ENCODE measurements at places on chromosomes 6 and 20. TPM values are rescaled to one million over a fixed set of nuclear protein-coding genes. Genes with fewer than 3 reads are reported as not detected.

- H3K27me3 ChIP-seq, result peaks cover 11% of the 10 kb centered on the region
- peak; percentile 29 for DNase-seq
- no peaks in the 10 kb centered on the region for H3K36me3 ChIP-seq
- no peak overlapping the region for H3K27ac ChIP-seq
- no peak overlapping the region for H3K4me3 ChIP-seq
- peaks cover 17% of the 10 kb centered on the region for H3K4me1 ChIP-seq
These were observed 52.4 kb upstream of the IPCEF1 start for GRCh38 chr6:154408891-154409500.

GRCh38 chr6:129754750-129755149 is 44.8 kb upstream of the ARHGAP18 start:
- no peak for DNase-seq
- peaks cover 22% of the 10 kb centered on the region for H3K4me1 ChIP-seq
- H3K36me3 ChIP-seq, result no peaks in the 10 kb centered on the region
- no peaks in the 10 kb centered on the region for H3K27me3 ChIP-seq
- H3K4me3 ChIP-seq, result no peak overlapping the region

- no peak for DNase-seq
- H3K36me3 ChIP-seq, result no peaks in the 10 kb centered on the region
- peaks cover 12% of the 10 kb centered on the region for H3K27me3 ChIP-seq
- H3K4me3 ChIP-seq, result no peak overlapping the region
These were observed 36.8 kb downstream of the SASH1 start for GRCh38 chr6:148379481-148379880.

GRCh38 chr6:119533603-119534279 is 184.2 kb upstream of the MAN1A1 start:
- H3K27me3 ChIP-seq, result peaks cover 8% of the 10 kb centered on the region
- H3K27ac ChIP-seq, result no peak overlapping the region
- peaks cover 12% of the 10 kb centered on the region for H3K4me1 ChIP-seq
- no peak overlapping the region for H3K4me3 ChIP-seq
- peak; percentile 6 for DNase-seq
- no peaks in the 10 kb centered on the region for H3K36me3 ChIP-seq

- DNase-seq, result no peak
- peaks cover 19% of the 10 kb centered on the region for H3K27me3 ChIP-seq
- H3K4me3 ChIP-seq, result no peak overlapping the region
- peaks cover 47% of the 10 kb centered on the region for H3K4me1 ChIP-seq
- H3K36me3 ChIP-seq, result peaks cover 36% of the 10 kb centered on the region
- no peak overlapping the region for H3K27ac ChIP-seq
These were observed 29.7 kb downstream of the SLC12A5 start for GRCh38 chr20:46058599-46059281.

- no peak overlapping the region for H3K4me3 ChIP-seq
- no peaks in the 10 kb centered on the region for H3K4me1 ChIP-seq
- peaks cover 2% of the 10 kb centered on the region for H3K27me3 ChIP-seq
- DNase-seq, result no peak
These were observed 36.3 kb downstream of the FAM50B start for GRCh38 chr6:3885262-3886036.

DNA sequence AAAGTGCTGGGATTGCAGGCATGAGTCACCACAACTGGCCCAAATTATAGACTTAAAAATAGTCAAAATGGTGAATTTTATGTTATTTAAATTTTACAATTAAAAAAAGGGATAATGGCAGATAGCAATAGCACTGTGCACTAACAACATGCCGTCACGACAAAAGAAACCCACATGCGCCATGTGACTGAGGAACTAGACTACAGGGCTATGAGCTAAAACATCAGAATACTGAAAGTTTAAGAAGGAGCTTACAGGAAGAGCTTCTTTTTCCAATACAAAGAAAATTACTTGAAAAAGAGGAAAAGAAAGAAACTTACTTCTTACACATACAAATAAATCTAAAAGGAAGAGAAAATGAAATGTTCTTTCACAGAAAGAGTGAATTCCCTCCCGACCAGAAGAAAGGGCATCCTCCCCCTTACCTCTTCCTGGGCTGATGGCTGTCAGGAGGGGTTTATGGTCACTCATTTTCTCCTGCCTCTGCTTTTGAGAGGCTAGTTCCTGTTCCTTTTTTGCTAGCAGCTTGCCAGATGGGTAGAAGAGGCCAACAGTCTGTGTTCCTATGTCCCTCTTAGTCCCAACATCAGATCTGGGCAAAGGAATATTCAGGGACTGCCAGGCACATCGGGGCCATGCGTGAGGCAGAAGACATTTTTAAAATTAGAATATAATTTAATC is 54.5 kb downstream of the DZANK1 start:
- no peaks in the 10 kb centered on the region for H3K36me3 ChIP-seq
- no peak overlapping the region for H3K27ac ChIP-seq
- no peaks in the 10 kb centered on the region for H3K27me3 ChIP-seq
- H3K4me1 ChIP-seq, result peaks cover 3% of the 10 kb centered on the region
- DNase-seq, result no peak

DNA sequence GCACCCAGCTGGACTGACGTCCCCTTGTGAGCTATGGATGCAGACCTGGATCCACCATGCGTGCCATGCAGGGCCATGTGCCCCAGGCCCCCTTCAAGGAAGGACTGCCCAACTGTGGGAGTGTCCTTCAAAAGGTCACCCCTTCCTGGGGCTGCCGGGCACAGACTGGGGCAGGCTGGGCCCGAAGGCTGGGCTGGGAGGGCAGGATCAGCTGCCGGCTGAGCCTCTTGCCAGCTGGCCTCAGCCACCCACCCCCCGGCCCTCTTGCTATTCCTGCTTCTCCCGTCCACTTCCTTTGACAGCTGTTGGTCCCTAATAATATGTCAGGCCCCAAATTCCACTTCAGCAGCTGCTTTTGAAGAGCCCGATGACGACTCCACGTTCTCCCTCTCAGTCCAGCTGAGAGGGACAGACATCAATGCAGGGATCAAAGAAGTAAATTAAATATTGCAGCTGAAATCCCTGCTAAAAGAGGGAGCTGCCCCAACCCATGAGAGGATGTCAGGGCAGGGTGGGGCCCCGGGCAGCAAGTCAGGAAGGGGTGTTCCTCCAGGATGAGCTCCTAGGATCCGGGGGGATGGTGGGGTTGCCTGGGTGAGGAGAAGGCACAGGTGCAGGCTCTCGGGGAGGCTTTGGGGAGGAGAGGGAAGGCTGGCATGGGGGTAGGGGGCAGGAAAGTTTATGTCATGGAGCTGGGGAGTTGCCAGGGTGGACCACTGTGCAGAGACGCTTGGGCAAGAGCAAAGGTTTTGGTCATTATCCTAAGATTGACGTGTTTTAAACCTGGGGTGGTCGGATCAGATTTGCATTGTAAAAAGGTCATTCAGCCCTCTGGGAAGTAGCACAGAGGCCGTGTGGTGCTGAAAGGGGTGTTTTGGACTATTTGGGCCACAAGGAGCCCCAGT is 185.0 kb downstream of the ANKRD60 start:
- H3K27me3 ChIP-seq, result peaks cover 5% of the 10 kb centered on the region
- no peaks in the 10 kb centered on the region for H3K4me1 ChIP-seq
- H3K36me3 ChIP-seq, result no peaks in the 10 kb centered on the region
- H3K27ac ChIP-seq, result no peak overlapping the region
- H3K4me3 ChIP-seq, result no peak overlapping the region
- DNase-seq, result no peak

DNA sequence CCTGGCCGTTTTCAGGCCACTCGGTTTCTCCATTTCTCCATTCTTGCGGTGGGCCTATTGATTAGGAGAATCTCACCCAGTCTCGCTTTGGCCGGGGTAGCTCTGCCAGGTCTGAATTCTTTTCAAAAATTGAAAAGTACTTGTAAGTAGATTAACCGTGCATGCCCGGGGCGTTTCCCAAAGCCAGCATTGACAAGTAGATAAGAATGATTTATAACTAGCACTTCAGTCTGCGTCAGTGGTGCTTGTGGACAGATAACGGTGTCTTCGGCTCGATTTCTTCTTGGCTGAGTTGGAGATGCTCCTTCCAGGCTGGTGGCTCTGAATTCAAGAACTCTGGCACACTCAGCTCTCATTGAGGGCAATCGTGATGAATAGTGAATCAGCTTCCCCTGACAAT is 29.0 kb downstream of the SLC24A3 start:
- DNase-seq, result no peak
- H3K27ac ChIP-seq, result no peak overlapping the region
- H3K36me3 ChIP-seq, result no peaks in the 10 kb centered on the region

- H3K4me3 ChIP-seq, result no peak overlapping the region
- DNase-seq, result no peak
- H3K36me3 ChIP-seq, result no peaks in the 10 kb centered on the region
- H3K27ac ChIP-seq, result no peak overlapping the region
- peaks cover 14% of the 10 kb centered on the region for H3K27me3 ChIP-seq
- H3K4me1 ChIP-seq, result no peaks in the 10 kb centered on the region
These were observed 41.2 kb upstream of the NHSL1 start for GRCh38 chr6:138540468-138540867.

DNA sequence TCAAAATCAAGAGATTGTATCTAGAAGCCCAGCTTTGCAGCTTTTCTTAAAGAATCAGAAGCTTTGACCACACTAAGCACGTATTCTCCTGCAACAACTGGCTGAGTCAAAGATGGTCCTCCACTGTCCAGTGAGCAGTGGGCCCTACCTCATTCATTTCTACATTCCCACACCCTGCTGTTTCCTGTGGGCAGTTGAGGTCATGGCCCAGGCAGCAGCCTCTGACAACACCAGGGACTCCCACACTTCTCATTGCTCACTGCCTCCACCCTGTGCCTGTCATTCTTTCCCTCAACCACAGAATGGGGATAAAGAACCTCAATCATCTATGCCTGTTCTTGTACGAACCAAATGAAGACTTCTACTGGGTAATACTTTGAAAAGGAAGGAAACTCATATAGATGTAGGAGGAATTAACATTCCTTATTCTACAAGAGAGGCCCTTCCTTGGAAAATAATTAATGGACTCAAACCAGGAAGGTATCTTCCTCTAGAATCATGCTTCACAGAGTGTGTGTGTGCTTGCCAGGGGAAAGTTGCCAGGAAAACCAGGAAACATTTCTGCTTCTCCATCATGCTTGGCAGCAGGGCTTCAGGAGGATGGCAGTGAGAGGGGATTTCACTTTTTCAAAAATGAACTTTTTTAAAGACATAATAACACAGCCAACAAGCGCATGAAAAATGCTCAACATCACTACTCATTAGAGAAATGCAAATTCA is 191.7 kb upstream of the RIN2 start:
- H3K27ac ChIP-seq, result no peak overlapping the region
- no peak for DNase-seq
- no peaks in the 10 kb centered on the region for H3K36me3 ChIP-seq
- no peaks in the 10 kb centered on the region for H3K4me1 ChIP-seq

DNA sequence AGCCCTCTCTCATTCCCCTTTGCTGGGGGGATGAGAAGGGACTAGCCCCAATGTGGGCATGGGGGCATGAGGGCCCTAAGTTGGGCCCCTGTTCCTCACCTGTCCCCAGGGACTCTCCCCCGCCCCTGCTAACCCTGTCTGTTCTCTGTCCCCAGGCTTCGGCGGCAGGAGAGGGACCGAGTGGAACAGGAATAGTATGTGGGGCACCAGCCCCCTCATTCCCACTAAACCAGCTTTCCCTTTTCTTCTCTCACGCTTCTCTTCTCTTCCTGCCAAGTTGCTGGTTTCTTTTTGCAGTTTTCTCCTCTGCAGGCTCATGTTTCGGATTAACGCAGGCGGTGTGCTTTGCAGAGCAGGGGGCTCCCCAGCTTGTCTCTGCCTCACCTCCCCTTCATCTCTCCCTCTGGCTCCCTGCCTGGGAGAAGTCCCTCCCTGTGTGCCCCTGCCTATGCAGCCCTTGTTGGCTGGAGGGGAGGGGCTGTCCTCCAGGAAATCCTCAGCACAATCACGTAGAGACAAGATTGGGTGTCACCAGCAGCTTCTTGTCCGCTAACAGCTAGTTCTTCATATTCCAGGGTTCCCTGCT is 7.9 kb downstream of the TMEM63B start:
- no peak overlapping the region for H3K27ac ChIP-seq
- DNase-seq, result no peak
- H3K36me3 ChIP-seq, result peaks cover 13% of the 10 kb centered on the region
- H3K4me3 ChIP-seq, result no peak overlapping the region
- no peaks in the 10 kb centered on the region for H3K27me3 ChIP-seq
- H3K4me1 ChIP-seq, result peaks cover 5% of the 10 kb centered on the region

Gene SPATS1
- total RNA-seq, result not detected

Gene RUNX2
- 14.6 TPM for total RNA-seq

Gene FAM209B
- total RNA-seq, result 0.43 TPM

Gene GSTA4
- total RNA-seq, result 28.9 TPM

Gene DEFB114
- total RNA-seq, result not detected

Gene MATN4
- 0.35 TPM for total RNA-seq

Gene C6orf58
- total RNA-seq, result not detected

Gene AVP
- not detected for total RNA-seq

Gene MMP24
- not detected for total RNA-seq

All from activated CD4-positive, alpha-beta T cell treated with anti-CD3 and anti-CD28 coated beads for 36 hours (primary cell).